ENCODE measurements at places on chromosomes 3 and 15.

DNA sequence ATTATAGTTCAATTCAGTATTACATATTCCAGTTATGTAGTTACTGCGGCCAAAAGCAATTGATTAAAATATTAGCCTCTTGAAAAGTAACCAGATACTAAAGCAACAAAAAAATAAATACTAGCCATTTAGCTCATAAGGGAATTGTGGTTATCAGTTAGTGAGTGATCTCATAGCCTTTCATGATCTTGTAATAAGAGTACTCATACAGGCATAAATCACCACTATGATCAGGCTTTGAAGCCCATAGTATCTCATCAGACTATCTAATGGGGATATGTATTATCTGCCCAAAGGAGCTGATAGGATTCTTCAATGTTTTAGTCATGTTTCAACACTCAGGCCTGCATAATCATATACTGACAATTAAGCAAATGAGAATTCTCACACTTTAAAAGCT, 184.1 kb upstream of the CCDC54 start:
- DNase-seq: no peak

DNA sequence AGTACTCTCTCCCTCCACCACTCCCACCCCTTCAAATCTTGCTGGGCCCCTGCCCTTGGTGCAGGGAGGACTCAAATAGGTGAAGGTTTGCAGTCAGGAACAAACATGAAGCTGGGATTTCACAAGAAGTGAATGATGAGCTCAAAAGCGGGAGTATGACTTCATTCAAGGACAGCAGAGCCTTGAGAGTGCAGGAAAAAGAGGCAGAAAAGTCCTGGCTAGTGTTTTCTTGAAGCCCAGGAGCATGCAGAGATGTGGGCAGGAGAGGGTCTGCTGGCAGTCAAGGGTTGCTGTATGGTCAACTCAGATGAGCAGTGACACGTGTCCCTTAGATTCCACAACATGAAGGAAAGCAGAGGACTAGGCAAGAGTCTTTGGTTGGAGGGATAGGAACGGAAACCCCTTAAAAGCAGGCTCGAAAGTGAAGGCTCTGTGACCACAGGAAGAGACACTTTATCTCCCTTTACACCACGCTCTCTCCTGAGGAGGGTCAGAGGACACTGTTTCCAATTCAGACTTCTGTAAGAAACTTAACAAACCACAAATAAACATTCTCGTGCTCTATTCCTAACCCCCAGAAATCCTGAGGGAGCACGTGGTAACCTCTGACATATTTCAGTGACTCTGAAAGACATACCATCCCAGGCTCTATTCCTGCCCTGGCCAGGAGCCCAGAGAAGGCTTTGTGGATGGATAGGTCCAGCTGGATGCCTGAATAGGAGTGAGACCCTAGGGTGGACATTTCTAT, 168.0 kb upstream of the NDN start:
- DNase-seq: no peak

- no peak for DNase-seq
These were observed 17.3 kb upstream of the HDAC11 start for GRCh38 chr3:13462822-13463221.

GRCh38 chr3:185934174-185934557, 3.6 kb downstream of the TRA2B start:
- DNase-seq: no peak

GRCh38 chr3:128432301-128432970, 34.3 kb downstream of the DNAJB8 start:
- DNase-seq: no peak

GRCh38 chr3:153246806-153247205, 84.8 kb downstream of the RAP2B start:
- DNase-seq: no peak

- DNase-seq: peak; percentile 55
These were observed 2.5 kb upstream of the MST1R start for GRCh38 chr3:49906073-49906743.

- DNase-seq: peak; percentile 75
These were observed 33.3 kb downstream of the GLB1 start for GRCh38 chr3:33063651-33064051.

DNA sequence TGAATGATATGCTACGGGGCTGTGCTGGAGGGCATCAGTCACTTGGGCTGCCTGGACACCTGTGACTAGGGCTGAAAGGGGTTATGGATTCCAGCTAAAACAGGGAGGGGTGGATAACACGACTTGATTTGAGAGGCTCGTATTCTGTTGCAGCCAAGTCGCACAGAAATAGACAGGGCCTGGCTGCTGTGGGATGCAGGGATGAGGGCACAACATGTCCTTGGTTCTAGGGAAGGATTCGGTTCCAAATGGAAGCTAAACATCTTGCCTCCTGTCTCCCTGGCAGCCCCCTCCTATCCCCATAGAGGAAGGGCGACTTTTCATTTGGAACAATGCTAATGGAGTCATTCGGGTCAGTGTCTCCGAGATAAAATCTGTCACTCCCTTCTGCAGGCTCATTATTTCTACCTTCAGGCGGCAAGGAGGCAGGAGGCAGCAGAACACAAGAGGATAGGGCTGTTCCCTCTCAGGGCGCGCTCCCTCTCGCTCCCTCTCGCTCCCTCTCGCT, 433.8 kb upstream of the RBMS3 start:
- no peak for DNase-seq

- DNase-seq: no peak
These were observed 17.6 kb downstream of the ST8SIA2 start for GRCh38 chr15:92411256-92411655.

DNA sequence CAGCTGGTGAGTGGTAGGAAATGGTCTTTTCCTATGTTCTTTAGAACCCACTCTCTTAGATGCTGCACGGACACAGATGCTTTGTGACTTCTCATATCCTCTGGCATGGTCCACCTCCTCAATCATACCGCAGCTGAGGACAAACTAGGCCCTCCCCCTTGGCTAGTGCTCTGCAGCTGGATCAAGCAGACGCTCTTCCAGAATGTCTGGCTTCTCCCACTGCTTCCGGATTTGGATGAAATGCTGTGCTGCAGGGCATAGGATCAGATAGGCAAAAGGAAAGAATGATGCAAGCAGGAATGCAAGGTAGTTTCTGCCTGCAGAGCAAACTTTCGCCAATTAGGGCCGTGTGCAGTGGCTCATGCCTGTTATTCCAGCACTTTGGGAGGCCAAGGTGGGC, 75.7 kb upstream of the SLC4A7 start:
- no peak for DNase-seq

DNA sequence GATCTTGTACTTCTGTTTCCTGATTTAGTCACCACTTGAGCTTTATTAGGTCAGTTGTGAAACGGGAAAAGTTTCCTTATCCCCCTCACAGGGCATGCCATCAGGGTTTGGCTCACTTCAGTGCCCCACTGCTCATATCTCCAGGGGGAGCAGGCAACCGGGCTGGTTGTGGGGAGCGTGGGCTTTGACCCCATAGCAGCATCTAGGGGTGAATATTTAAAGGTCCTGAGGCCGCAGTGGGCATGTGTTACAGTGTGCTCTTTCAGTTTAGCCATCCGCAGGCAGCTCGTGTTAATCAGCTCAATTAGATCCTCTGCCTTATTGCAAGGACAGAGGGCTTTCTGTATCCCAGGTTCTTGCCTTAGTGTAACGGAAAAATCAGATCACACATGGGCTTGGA, 71.9 kb downstream of the MRPL46 start:
- DNase-seq: no peak

- DNase-seq: peak; percentile 61
These were observed 15.2 kb downstream of the SSUH2 start for GRCh38 chr3:8629151-8630021.

GRCh38 chr15:74626752-74627692, 11.4 kb downstream of the CLK3 start:
- no peak for DNase-seq

GRCh38 chr15:22827125-22827524, 11.3 kb upstream of the NIPA2 start:
- no peak for DNase-seq

DNA sequence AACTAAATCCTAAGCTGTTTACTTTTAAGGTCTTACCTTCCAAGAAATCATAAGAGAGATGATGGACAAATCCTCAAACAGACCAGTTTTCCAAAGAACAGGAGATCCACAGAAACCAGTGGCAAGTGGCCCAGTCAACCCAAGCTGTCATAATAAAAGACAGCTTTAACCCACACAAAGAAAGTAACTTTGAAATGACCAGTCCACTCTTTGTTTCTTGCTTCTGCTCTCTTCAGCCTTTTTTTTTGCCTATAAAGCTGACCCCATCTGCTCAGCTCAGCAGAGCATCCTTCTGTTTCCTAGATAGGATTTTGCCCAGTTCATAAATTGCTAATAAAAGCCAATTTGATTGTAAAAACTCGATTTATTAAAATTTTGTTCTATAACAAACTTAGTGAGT, 299.4 kb downstream of the OXSM start:
- DNase-seq: no peak

GRCh38 chr3:108071368-108071767, 19.5 kb downstream of the CD47 start:
- no peak for DNase-seq

- no peak for DNase-seq
These were observed 125.8 kb upstream of the GALNT15 start for GRCh38 chr3:16048435-16049318.

DNA sequence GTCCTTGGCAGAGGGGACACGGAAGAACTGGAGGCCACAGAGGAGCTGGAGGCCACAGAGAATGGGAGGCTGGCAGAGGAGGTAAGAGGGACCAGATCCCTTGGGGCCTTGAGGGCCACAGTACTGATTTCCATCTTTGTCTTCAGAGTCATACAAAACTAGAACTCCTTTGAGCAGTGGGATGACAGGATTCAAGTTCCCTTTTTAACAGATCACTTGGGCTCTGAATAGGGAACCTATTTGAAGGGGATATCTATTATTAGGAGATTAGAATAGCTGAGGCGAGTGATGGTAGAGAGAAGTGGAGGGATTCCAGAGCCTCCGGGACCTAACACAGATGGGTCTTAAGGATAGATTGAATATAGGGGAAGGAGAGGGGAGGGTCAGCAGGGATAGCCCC, 55.7 kb downstream of the OXNAD1 start:
- no peak for DNase-seq

GRCh38 chr3:100982710-100983109, 10.5 kb downstream of the ABI3BP start:
- DNase-seq: no peak

GRCh38 chr3:54891540-54891897, 36.3 kb downstream of the LRTM1 start:
- DNase-seq: no peak

DNA sequence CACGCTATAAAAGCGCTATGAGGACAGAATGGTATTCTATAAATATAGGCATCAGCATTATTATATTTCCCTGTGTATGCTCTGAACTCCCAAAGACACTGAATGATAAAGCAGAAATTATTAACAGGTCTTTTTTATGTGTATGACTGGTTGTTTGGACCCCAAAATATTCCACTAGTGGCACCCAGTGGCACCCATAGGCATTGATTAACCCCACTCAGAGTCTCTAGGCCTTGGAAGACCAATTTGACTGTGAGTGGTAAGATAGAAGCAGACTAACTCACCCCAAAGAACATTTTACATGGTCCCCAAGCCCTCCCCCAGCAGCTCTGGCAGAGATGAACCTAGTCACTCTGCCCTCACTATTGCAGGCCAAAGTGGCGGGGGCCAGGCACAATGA, 45.4 kb upstream of the UBE2E1 start:
- no peak for DNase-seq

DNA sequence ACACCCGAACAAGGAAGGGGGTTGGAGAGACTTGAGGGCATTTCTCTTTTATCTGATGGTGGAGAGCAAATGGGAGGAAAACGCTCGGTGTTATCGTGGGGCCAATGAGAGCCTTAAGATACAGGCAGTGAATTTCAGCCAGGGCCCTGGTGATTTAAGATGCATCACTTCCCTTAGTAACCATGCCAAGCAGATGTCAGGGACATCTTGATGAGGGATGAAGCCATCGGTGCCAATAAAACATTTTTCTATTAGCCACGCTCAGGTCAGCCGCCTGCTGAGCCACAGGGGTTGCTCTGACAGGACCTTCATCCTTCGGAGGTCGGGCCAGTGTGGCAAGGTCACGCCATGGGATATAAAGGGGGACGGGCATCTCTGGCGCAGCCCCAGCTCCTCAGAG, 10.6 kb downstream of the IQSEC1 start:
- no peak for DNase-seq

DNA sequence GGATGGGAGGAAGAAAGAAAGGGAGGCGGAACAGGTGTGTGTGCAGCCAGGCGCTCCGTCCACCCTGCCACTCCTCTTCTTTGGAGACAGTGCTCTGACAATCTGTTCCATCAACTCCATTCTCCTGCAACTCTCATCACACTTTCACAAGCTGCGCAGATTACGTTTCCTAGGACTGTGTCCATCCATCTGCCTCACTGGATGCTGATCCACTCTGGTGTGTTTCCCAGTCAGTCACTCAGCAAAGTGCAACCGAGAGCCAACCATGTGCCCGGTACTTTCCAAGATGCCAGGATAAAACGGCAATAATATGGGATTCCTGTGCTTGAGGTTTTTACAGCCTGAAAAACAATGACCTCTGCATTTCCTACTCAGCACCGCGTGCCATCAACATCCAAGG, 59.6 kb downstream of the SLC12A8 start:
- DNase-seq: no peak

DNA sequence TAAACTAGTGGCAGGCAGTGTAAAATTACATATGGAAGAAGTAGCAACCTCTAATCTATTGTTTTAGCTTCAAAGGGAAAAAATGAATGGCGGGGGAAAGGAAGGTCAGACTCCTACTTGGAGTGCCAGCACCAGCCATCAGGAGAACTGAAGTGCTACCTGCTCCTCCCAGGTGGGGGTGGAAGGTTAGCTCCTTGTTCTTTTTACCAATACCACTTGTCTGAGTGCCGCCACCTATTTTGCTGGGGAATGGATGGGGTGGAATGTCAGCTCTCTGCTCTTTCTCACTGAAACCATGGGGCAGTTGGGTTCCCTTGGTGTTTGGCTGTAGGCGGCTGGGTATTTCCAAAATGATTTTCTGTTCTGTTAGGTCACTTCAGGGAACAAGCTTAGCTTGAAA, 428.7 kb upstream of the EPHA3 start:
- no peak for DNase-seq

GRCh38 chr3:61948699-61949305, 387.4 kb downstream of the PTPRG start:
- no peak for DNase-seq

GRCh38 chr3:177335728-177336127, 138.4 kb upstream of the TBL1XR1 start:
- DNase-seq: no peak

DNA sequence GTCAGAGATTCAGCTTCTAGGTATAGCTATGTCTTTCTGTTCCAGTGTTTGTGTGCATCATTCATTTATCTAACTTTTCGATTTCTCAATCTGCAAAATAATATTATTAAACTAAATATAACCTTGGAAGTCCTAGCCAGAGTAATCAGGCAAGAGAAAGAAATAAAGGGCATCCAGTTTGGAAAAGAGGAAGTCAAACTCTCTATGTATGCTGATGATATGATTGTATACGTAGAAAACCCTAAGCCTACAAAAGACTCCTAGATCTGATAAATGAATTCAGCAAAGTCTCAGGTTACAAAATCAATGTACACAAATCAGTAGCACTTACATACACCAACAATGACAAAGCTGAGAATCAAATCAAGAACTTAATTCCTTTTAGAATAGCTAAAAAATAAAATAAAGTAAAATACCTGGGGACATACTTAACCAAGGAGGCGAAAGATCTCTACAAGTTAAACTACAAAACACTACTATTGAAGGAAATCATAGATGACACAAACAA, 718.2 kb downstream of the NTRK3 start:
- DNase-seq: no peak

Data from activated naive CD4-positive, alpha-beta T cell treated with anti-CD3 and anti-CD28 coated beads, Interleukin-2, amount 50 U/mL, for 72 hours (primary cell).